ENCODE measurements at places on chromosomes 11 and 22.

DNA sequence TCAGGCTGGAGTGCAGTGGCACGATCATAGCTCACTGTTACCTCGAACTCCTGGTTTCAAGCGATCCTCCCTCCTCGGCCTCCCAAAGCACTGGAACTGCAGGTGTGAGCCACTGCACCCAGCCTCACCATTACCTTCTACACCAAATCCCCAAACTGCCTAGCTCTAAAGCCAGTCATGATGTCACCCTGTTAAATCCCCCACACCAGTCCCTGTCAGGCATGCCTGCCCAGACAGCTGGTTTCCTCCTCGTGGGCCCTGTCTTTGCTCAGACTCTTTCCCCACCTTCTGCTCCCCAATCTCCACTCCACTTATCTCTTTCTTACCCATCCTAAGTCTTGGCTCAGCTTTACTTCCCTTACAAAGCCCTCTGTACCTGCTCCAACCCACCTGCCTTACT is 12.5 kb upstream of the EXPH5 start:
- DNase-seq, result no peak

GRCh38 chr11:5783255-5783654 is at the start of gene OR52N5:
Gene OR52N5, minus strand, starts transcription at chr11:5783355. Its CDS starts 4,721 bp downstream, at chr11:5778634.
- DNase-seq, result no peak

GRCh38 chr11:86519064-86519911 is 144.6 kb downstream of the CCDC81 start:
- no peak for DNase-seq

DNA sequence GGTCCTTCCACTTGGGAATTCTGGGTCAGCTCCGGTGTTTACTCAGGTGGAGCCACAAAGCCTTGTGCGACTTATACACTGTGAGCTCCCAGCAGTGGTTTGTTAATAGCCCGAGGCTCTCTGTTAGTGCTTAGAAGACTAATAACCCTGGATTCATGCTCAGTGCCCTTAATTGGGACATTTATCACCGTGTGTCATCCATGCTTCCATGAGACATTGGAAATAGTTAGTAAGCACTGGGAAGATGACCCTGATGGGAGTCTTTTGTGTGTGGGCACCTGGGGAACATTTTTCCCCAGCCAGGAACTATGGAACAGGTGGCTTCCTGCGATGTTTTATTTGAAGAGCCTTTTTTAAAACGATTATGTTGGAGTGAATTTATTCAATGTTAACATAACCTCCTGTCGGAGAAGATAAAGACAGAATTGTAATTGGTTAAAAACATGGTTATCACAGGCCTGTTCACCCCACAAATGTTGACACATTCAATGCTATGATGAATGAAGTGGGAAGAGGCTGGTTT is 188.9 kb downstream of the MYO18B start:
- no peak for DNase-seq

DNA sequence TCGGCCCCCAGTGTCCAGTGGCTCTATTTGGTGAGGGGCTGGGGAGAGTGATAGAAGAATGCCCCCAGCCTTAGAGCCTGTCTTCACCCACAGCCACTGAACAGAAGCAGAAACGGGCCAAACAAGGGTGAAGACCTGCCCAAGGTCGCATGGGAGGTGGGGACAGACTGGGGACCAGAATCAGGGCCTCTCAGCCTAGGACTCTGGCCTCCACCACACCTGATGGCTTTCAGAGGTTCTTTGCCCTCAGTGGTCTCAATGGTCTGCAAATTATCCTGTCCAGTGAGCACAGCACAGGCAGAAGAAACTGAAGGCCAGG is 4.5 kb upstream of the MYRF start:
- DNase-seq, result no peak

DNA sequence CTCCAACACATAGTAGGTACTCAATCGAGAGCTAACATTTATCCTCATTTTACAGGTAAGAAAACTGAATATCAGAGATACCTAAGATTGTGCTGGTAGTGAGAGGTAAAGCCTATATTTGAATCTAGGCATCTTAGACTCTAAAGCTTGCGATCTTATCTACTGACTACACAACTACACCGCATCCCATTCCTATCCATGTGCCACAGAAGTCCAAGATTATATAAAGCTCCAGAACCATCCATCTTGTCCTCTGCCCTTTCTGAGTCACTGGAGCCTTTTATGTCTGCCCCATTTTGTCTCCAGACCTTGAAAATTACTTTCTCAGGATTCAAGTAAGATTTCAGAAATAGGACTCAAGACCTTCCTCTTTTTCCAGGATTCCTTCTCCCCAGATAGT is 84.4 kb downstream of the OR5AK2 start:
- DNase-seq, result no peak

DNA sequence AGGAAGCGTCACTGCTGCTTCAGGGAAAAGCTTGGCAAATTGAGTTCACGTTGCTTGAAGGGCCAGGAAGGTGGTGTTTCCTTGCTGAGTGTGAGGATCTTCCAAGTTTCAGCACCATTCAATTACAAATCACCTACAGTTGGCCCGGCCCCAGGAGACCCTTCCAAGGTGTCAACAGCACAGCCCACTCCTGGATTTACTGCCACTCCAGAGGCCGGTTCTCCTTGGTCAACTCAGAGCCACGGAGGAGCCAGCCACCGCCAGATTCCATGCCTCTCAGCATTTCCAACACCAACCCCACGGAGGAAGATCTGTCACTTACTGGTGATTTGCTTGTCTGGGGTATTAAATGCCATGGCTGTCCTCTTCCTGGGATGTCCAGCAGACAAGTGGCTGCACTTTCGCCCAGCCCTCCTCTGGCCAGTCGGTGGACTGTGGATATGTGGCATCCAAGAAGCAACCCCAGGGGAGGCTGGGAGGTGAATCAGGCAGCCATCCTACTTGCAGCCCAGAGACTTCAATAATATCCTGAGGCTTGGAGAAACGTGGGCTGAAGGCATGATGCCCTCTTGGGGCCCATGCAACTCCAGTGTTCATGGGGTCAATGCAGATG is 74.1 kb upstream of the SHANK2 start:
- no peak for DNase-seq
